Natural killer cell (primary cell): ENCODE measurements at places on chromosomes 12 and 14.

GRCh38 chr12:87991483-87991882 lies 37.7 kb downstream of the C12orf50 start:
- no peak for DNase-seq

DNA sequence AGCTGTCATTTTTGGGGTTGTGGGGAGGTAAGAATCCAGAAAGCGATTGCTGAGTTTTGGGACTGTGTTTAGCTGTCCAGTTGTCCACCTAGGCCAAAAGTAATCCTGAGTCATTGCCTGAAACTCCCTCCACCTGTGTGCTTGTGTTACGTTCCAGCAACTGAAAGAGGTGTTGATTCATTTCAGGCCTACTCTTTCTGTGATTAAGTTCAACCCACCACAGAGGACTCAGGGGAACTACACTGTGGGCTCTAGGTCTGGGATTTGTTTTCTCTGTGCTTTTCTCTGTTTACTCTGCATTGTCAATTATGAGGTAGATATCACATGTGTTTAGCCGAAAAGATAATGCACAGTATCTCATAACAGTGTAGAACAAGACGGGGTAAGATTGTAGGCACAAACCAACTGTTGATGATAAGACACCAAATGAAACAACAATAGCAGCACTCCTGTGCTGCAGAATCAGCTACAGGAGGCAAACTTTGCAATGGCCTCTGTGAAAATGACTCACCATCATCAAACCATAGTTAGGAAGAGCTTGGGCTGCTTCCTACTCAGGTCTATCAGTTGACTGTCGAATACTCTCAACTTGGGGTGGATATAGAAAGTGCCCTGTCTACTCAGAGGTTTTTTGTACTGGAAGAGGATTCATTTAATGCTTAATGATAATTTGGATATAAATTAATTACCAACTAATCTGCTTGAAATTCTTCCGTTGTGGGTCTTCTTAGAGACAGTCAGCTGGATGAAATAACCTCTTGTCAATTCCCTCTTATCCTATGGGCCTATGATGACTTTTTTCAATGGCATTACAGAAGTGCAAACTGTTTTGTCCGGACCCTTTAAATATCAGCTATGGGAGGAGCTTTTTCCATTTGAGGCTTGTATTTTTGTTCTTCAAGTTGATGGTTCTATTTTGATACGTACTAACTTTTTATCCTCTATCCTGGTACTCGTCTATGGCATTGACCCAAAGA lies 385.9 kb downstream of the BMP4 start:
- no peak for DNase-seq

DNA sequence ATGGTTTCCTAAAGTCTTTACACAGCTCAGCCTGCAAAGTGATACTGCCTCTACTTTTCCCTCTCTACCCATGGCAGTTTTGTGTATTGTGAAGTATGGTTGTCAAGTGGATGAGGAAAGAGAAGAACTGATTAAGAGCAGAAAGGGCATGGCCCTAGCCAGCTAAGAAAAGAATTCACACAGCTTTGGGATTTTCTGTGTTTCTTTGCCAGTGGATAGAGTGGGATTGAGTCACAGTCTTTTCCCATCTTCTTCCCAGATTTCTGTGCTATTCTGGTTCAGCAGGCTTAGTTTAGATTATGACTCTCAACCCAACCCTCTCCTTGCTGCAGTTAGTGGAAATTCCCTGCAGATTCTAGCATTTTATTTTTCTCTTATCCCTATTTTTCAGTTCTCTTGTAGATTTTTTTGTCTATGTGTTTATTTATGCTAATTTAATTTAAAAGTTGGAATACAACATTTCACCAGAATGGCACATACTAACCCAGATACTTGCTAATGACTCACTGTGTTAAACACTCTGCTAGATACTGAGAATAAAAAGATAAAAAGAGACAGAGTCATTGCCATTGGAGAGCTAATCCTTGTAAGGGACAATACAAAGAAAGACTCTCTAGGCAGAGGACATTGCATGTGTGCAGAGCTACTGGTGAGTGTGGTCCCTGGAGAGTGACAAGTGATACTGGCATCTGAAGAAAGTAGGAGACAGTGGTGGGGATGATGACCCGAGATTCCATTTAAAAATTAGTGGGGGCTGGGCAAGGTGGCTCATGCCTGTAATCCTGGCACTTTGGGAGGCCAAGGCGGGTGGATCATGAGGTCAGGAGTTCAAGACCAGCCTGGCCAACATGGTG lies 106.3 kb downstream of the ST8SIA1 start:
- no peak for DNase-seq

DNA sequence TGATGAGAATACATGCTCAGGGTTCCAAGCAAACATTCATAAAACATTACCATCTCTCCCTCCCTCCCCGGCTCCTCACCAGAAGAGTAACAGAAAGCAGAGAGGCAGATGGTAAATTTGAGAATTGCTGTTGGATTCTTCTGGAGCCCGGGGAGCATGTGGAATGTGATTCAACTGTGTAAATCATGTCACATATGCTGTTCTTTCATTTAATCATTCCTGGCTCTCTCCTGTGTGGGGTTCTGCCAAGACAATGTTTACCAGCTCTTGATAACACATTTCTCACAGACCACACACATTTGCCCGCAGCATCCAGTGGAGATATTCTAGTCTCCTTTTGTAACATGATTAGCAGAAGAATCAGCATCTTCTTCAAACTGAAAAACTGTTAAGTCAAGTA lies 23.4 kb upstream of the NR2C1 start:
- DNase-seq: no peak

DNA sequence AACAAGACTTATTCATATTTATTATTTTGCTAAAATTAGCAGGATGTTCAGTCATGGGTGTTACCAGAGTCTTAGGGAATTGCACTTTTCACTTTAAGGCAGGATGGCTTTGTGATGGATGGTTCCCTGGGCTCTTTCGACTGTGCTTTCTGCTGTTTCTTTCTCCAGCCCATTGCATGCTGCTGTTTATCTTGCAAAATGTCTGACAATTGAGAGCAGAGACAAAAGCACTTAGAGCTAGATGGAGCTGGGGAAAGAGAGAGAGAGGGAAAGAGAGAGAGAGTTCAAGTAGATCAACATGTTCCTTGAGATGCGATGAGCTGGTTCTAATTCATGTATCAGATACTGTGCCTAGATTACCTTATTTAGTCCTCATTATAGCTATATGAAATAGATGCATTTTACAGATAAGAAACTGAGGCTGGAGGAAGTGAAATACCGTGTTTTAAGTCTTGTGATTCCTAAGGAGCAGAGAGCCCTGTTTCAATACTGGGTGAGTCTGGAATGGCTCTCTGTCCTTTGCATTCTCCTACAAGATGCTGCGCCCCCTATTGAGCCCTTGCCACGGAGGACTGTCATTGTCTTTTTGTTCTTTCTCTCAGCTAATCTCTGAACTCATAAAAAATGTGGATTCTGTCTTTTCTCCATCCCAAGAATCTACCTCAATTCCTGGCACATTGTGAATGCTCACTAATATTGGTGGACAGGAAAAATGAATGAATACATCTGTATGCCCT lies 227.9 kb downstream of the ALG10B start:
- DNase-seq: no peak

DNA sequence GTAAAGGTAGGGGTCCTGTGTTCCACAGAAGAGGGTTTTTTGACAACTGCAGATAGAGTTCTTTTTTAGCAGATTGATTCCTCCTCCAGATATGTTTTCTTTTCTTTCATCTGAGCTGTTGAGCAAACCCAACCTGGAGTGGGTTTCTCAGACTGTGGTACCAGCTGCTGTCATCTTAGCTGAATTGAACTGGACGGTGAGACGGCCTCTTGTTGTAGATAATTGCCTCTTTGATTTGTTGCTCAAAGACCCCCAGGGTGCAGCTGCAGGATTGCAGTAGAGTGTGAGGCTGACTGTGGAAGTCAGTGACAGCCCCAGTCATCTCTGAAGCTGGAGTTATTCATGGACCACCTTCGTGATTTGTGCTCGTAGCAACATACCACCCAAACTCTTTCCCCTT lies 317.7 kb downstream of the AACS start:
- DNase-seq: no peak

GRCh38 chr12:10867381-10867780 lies 16.7 kb downstream of the PRH1 start:
- DNase-seq: no peak

GRCh38 chr12:68406134-68406576 lies 74.0 kb upstream of the MDM1 start:
- no peak for DNase-seq

DNA sequence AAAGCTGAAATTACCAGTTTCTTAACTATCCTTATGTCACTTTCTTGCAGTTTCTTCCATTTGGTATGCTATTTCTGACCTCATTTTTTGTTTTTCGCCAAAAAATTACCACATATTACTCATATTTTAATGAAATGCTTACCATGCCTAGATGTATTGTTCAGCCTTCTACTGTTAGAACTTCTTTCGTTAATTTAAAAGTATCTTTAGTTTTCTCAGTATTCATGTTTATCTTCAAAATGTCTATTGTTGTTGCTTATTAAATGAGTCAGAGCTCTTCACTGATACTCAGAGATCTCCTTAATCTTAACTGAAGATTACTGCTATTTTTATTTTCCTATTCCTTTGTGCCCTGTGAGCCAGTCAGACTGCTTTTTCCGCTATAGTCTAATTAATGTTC lies 20.5 kb downstream of the RAP1B start:
- DNase-seq: no peak

- DNase-seq: no peak
These were observed 2.1 kb upstream of the CCT2 start for GRCh38 chr12:69583203-69583602.

DNA sequence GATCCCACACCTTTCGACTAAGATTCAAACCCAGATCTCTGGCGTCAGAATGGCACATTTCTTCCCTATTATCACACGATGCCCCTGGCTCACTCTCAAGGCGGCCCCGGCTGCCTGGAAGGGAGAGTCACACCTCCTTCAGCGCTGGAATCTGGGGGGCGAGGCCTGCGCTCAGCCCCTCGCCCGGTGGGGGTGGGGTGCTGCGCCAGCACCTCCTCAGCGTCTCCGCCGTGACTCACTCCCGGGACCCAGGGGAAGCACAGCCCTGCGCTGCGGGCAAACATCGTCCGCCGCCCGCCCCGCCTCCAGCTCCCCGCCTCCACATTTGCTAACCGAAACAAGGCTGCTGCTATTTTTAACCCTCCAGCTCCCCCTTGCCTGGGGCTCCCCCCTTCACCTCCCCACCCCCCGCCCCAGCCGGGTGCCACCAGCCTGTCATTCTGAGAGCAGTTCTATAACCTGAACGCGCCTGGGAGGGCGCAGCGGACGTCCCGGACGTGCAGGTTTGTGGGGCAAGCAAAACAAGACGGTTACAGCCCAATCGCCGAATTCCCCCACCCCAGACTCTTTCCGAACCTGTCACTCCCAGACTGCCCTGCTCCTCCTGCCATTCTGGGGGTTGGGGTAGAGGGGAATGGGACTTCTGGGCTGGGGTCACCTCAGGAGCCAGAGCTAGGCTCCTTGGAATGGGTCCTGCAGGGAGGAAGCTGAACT lies 6.7 kb downstream of the HDAC7 start:
- DNase-seq: peak; percentile 82

- no peak for DNase-seq
These were observed 58.4 kb upstream of the OTX2 start for GRCh38 chr14:56868660-56869059.

DNA sequence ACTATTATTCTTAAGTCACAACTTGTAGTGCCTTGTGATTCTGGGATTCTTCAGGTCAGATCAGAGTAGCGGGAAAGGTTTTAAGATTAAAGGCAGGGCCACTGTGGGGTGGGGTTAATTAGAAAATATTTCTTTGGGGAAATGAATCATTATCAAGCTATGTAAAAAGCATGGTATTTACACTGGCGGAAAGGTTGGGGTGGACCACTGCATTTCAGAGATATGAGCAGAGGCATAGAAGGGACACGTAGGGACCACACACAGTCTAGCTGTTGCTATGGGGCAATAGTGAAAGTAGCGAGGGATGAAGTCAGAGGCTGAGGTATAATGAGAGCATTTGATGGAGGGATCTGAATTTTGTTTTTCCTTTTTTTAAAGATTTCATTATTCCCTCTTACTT lies 31.7 kb upstream of the KCNH3 start:
- no peak for DNase-seq

DNA sequence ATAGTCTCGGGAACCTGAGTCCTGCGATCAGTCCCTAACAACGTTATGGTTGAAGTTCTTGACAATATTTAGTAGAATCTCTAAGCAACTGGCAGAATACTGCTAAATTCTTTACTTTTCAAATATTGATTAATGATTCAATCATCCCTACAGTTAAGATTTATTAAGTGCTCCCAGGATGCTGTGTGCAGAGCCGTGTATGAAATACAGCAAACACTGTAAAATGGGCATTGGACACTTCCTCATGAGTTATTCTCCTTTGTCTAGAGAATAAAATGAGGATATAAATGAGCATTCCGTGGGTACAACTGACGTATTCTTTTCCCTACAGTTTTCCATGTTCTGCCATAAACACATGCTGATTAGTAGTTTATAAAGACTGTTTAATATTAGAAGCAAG lies 372.4 kb downstream of the TMTC2 start:
- DNase-seq: no peak

DNA sequence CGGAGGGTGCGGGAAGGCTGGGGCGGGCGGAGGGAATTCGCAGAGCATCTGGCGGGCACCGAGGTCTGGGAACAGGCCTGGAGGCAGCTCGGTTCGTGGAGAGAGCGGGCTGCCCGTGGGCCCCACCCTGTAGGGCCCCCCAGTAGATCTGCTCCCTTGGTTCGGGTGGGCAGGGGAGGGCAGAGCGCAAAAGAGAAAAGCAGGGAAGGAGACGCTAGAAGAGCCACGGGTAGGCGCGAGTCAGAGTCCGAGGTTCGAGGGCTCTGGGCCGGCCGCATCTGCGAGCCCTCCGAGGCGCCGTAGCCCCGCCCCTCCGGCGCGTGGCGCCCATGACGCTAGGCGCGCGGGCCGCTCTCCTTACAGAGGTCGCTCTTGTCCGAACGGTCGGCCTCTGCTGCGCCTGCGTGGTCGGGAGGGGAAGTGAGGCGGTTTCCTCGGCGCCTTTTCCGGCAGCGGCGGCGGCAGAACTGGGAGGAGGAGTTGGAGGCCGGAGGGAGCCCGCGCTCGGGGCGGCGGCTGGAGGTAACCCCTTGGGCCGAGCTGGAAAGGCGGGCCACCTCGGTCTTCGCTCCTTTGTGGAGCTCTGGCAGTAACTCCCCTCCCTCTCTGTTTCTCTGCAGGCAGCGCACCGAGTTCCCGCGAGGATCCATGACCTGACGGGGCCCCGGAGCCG lies at the start of gene ARF6:
Gene ARF6, plus strand, starts transcription at position 447 of the 673 bp plus-strand sequence. CDS start 655 bp downstream, outside the sequence.
- DNase-seq: peak; percentile 97

- no peak for DNase-seq
These were observed 13.7 kb upstream of the DERA start for GRCh38 chr12:15897433-15897832.

DNA sequence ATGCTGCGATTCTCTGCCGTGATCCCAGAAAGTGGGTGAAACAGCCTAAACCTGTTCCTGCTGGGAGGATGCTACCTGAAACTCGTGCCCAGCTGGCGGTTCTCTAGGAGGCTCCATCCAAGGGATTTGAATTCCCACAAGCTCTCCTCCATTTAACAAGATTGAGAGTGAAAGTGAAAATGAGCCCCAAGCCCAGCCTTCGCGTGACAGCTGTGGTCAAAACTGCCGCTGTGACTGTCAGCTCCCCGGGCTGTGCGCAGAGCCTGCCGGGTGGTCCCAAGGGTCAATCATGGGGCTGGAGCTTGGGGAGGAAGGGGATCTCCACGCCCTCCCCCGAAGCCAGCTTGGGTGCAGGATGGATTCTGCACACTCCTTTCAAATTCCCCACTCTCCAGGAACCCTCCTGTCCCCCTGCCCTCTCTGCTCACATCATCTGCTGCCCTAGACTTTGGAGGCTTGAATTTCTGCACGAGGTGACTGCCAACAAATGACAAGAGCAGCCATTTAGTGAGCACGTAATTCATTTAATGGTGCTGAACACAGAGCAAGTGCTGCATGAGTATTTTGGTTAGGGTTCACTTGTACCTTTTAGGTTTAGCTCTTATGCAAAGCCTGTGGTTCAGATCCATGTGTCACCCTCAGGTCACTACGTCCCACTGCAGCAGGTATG lies 5.3 kb downstream of the ASB2 start:
- peak; percentile 74 for DNase-seq
